ENCODE measurements at places on chromosomes 7 and 10.
A peak's percentile ranks its signal among the peaks of the same experiment; 100 is the strongest.

- DNase-seq: no peak
Measured at GRCh38 chr10:79345241-79346011, 1.8 kb upstream of the PPIF start.

GRCh38 chr7:103695521-103695920 lies 249.5 kb upstream of the SLC26A5 start:
- DNase-seq: no peak

GRCh38 chr7:80027611-80028173 lies 106.9 kb upstream of the GNAI1 start:
- DNase-seq: no peak

GRCh38 chr10:129966889-129967578 lies 3.0 kb upstream of the EBF3 start:
- no peak for DNase-seq

DNA sequence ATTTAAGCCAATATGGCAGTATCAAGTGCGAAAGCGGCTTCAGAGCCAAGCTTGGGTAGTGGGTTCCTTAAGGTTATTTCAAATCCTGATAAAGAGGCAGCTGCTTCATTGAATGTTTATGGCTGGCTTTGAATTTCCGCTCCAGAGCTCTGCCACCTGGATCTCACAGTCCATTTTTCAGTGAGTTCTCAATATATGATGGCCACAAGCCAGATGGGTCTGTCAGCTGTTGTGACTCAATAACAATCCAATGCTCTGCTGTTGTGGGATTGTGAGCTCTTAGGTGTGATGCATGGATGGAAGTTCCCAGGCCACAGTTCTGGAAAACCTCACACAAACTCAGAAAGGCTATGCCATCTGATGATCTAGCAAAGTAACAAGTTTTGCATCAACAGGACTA lies 743.8 kb upstream of the LRRN3 start:
- no peak for DNase-seq

DNA sequence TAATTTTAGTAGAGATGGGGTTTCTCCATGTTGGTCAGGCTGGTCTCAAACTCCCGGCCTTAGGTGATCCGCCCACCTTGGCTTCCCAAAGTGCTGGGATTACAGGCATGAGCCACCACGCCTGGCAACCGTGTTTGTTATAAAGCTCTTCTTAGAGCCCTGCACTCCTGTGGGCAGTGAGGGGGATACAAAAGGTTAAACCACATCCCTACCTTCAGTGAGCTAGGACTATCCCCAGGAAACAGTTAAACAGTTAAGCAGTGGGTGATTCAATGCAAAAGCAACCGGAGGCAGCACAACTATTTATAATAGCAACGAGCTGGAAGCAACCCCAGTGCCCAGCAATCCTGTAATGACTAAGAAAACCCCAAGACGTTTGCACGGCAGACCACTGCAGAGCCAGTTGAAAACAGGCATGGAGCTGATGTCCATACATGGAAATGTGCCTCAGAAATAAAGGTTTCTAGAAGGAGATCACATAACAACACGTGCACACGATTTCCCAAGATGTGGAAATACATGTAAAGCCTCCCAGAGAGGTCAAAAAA lies 107.2 kb upstream of the LYZL2 start:
- peak; percentile 96 for DNase-seq

GRCh38 chr7:18294411-18294810 lies 201.1 kb upstream of the HDAC9 start:
- DNase-seq: no peak

- DNase-seq: peak; percentile 32
Measured at GRCh38 chr10:16795410-16796073, 21.7 kb downstream of the RSU1 start.

GRCh38 chr7:150451097-150451793 lies 815 bp downstream of the GIMAP8 start:
- DNase-seq: peak; percentile 82

DNA sequence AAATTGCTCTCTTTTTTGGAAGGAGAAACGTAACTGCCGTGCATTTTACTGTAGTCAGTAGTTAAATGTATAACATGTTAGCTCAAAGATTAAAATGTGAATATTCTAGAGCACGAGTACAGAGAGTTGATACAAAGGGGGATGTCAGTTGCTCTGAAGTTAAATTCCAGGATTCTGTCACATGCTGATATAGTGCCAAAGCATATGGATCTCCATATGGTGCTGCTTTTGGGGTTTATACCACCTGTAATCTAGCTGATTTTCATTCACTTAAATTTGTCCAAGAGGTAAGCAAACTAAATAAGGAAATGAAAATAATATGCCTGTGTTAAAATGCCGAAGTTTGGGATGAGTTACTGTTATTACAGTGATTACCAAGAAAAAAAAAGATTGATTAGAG lies 298.6 kb downstream of the EXOC4 start:
- no peak for DNase-seq

DNA sequence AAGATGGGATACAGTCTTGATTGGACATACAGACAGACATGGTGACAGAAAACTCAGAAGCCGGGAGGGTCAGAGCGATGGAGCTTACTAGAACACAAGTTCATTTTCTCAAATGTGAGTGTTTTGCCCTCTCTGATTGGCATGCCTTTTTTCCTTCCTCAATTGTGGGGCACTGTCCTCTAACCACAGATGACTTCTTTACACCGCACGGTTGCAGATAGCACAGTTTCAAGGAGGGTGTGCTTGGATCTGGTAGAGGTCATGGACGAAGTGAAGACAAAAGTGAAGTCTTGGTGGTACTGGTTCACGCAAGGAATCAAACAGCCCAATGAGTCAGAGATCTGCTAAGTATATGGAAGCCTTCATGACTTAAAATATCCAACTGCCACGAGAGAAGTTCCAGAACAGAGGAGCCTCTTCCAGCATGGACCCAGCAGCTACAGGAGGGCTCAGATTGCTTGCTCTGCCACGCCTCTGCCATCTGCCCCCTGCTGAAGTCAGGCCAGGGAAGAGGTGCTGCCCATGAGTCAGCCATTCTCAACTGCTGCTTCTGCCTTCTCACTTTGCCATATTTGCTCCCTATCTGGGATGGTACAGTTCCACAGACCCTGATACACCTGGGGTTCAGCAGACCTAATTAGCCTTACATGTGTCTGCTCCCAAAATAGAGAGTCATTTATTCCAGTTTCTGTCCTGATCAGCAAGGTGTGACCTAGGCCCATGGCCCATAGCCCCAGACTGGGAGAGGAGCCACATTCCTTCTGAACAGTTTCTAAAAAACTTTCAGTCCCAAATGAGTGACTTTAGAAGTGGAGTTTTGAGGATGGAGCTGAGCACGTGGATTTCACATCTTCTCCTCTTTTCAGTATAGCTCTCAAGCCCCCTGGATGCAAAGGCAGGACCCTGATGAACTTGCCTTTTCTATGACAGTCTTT lies 413.8 kb downstream of the KCNMA1 start:
- no peak for DNase-seq

- no peak for DNase-seq
Measured at GRCh38 chr10:34702093-34702937, 112.8 kb downstream of the PARD3 start.

DNA sequence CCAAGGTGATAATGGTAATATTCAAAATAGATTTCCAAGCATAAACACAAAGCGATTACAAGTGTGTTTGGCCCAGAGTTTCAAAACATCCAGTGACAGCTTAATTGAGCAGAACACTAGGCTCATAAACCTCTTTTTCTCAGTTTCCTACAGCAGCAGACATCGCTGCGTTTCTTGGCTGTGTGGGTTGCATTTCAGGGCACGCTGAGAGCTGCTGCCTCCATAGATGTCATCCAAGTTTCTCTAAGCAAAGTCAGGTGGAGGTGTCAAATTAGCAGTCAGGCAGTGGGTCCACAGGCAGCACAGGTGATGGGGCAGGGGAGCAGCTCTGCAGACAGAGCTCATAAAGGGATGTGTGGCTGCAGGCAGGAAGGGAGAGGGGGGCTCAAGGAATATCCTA lies 50.5 kb upstream of the COL13A1 start:
- no peak for DNase-seq

DNA sequence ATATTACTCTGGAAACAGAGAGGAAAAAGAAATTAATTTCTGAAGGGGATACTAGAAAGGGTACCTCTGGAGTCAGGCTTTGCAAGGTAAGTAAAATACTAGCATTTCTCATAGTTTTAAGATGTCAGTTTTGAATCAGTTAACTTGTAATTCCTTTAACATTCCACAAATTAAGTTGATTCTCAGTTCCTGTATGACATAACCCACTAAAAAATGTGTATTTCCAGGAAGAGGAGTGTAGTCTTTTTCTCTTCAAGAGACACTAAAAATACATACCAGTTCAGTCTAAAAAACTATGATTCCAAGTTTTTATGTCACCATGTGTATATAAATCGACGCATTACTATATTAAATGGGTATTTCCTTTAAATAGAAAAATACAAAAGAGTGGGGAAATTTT lies 113.2 kb downstream of the CDK6 start:
- DNase-seq: no peak

DNA sequence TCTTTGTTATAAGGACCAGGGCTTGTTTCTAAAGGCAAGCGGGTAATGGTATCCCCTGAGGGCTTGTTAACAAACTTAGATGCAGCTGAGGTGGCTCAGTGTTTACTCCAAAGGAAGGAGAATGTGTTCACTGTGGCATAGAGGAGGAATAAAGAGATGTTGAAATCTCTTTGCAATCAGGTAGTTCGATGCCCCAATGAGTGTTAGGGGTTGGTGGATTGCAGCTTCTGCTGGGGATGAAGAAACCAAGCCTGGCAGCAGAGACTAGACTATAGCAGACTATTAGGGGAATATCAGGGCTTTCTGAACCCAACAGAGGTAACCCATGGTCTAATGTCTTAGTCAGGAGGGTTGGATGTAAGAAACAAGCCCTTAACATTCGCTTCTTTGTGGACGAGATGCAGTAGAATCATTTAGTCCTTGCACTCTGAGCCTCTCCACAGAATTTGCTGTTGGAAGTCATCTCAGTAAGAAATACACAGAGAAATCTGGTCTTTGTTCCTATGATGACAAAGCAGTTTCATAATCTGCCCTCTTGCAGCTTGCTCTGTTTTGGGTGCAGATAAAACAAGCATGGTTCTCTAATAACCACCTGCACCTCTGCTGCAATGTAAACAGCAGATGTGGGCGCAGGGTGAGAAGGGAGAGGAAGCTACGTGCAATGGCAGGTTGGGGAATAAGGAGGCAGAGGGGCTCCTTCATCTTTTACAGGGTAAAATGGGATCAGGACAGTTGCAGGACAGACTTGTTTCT lies 108.6 kb downstream of the NRF1 start:
- peak; percentile 13 for DNase-seq

DNA sequence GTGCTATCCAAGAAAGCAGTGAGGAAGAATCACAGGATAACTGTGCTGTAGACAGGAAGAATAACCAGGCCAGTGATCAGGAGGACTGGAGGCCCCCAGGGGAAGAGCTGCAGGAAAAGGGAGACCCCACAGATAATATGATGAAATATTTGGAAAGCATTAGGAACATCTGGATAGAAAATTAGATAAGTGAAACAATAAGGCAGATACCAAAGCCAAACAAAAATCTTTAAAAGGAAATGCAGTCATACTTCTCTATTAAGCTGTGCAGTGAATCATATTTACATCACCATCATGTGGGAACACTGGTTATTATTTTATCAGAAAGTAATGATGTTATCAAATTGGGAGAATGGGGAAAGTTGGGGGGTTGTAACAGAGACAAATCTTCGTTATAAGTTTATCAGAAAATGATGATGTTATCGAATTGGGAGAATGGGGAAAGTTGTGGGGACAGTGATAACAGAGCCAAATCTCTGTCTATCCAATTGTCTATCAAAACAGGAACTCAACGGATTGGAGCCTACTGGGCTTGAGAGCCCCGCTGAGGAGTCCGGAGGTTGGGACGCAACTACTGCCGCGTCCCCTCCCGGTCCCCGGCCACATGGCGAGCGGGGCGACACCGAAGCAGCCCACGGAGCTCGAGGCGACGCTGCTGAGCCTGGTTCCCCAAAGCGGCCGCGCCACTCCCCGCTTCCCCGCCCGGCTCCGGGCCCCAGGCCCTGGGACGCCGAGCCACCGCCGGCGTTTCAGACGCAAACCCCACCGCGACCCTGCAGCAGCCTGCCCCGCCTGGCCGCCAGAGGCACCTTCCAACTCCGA lies 14.0 kb upstream of the RALA start:
- DNase-seq: no peak

- DNase-seq: no peak
Measured at GRCh38 chr7:67505449-67505848, 508.8 kb downstream of the TYW1 start.

- DNase-seq: no peak
Measured at GRCh38 chr7:54995166-54995565, 23.7 kb upstream of the EGFR start.

- no peak for DNase-seq
Measured at GRCh38 chr10:11437391-11438142, 173.9 kb downstream of the USP6NL start.

DNA sequence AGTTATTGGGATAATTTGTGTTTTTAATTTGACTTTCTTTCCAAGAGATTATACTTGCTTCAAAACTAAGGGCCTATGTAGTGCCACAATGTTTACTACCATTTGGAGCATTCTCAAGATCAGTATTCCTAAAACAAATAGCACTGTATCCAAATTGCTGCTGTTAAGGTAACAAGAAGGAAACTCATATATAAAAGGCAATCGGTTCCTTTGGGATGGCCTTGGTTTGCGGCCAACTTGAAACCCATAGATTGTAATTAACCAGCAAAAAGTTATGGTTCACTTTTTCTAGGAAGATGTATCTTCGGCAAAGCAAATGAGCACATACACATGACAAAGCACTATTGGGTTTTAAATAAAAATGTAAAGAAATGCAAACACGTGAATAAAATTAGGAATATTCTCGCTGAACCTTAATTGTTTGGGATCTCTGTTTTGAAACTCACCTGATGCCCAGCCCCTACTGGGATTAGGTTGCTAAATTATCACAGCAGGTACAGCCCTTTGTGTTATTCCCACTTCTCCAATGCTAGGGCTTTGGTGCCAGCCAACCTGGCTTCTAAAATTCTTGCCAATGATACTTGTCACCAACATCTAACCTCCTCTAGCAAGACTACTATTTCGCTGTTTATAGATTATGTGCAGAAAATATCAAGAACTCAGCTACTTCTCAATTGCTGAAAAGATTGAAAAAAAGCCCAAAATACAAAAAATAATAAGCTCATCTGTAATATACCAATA lies 16.0 kb downstream of the CDNF start:
- DNase-seq: no peak

GRCh38 chr7:12761111-12761510 lies 73.7 kb downstream of the ARL4A start:
- DNase-seq: no peak

- no peak for DNase-seq
Measured at GRCh38 chr7:48708635-48709034, 215.7 kb upstream of the CDC14C start.

DNA sequence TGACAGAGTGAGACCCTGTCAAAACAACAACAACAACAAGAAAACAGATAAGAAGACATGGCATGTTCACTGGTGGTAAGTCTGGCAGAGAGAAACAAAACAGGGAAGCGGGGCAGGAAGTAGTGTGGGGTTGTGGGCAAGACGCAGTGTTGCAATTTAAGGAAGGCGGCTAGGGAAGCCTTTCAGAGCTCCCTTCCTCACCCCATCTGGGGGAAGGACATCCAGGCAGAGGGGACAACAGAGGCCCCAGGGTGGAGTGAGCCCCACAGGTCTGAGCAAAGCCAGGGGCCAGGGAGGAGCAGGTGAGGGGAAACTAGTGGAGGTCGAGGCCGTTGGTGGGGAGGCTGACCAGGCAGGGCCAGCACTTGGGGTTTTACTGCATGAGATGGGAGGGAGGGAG lies 16.8 kb downstream of the LAT2 start:
- DNase-seq: no peak

GRCh38 chr7:98613601-98614425 lies 3.3 kb upstream of the NPTX2 start:
- no peak for DNase-seq

GRCh38 chr10:96764425-96765060 lies 44.2 kb upstream of the PIK3AP1 start:
- DNase-seq: no peak

GRCh38 chr7:130353196-130353595 lies 8.6 kb downstream of the CPA5 start:
- no peak for DNase-seq
